ENCODE measurements at places on chromosomes 1 and 21.

- DNase-seq, result no peak
Measured at GRCh38 chr1:36913016-36913415, 121.3 kb downstream of the GRIK3 start.

DNA sequence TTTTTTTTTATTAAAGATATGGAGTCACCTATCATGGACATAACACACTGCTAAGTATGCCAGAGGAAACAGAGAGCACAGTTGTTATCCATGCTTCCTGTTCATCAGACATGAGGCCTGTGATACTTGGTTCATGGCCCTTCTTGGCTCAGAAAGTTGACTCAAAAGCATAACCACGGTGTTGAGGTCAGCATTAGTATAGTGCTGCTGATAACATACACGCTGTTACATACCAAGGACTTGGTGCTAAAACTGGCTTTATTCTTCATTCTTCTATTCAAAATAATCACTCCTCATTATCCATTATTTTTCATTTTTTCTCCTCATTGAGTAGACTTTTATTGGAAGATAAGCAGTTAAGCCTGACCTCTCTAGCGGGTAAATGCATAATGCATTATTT is 464.1 kb downstream of the ADGRL2 start:
- DNase-seq, result no peak

GRCh38 chr1:76262601-76263000 is 188.1 kb downstream of the ST6GALNAC3 start:
- no peak for DNase-seq

DNA sequence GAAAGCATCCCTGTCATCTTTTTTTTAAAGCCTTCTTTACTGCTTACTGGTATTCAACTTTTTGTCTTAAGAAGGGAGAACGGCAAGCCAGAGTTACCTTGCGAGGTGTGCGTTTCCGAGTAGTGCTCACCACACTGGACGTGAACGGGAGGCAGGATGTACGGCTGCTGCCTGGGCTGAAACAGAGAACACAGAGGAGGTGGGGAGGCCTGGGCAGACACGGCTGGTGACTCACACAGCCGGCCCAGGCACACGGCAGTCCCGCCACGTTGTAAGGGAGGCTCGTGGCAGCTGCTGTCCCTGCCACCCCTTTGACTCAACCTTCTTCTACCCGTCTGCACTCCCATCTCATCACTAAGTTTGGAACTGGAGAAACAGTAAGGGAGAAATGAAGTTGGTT is 105.8 kb downstream of the SMYD2 start:
- DNase-seq, result no peak

DNA sequence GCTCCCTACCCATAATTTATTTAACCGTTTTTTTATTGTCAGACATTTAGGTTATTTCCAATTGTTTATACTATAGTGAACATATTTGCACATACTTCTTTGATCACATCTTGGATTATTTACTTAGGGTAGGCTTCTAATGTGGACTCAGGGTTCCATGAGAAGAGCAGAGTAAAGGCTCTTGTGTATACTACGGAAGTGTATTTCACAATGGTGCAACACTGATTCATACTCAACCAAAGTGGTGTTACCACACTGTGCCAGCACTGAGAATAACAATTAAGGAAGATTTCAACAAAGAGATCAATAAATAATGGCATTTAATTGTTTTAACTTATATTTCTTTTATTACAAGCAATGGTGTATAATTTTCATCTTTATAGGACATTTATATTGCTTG is 251.2 kb downstream of the ZNF326 start:
- DNase-seq, result no peak

DNA sequence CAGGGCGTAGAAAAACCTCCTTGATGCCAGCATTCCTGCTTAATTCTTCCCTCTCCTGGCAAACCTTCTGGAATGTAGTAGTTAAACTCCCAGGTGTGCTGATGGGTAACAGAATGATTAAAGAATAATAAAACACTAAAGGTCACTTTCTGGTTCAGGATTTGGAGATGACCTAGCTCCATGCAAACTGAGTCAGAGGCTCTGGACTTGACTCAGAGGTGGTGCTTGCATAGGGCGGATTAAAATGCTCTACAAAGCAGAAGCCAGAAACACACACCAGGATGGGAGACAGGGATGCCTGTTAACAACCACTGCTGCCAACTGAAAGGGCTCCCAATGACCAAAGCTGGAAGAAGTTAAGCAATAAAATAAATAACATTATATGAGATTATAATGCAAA is 41.5 kb downstream of the KRTAP19-8 start:
- no peak for DNase-seq

GRCh38 chr1:26786437-26787380 is 1.0 kb upstream of the PIGV start:
- peak; percentile 67 for DNase-seq

- no peak for DNase-seq
Measured at GRCh38 chr1:93537924-93538323, 90.0 kb downstream of the FNBP1L start.

DNA sequence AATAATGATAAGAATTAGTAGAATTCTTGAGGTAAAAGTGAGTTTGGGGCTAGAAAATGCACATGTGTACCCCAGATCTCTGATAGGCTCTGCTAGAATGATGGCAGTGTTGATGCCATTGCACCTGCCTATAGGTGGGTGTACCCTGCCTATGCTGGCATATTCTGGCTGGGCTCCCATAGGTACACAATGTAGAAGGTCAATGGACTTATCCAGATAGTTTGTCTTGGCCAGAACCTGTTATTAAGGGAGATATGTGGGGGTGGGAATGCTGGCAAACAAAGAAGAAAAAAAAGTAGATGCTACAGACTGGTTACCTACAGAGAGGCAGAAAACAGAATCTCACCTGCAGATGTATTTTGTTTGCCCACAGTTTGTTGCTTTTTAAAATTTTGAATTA is 14.1 kb upstream of the KLHDC8A start:
- no peak for DNase-seq
